NCI-H1048 (cell line): ENCODE measurements at places on chromosomes 11 and 22.

DNA sequence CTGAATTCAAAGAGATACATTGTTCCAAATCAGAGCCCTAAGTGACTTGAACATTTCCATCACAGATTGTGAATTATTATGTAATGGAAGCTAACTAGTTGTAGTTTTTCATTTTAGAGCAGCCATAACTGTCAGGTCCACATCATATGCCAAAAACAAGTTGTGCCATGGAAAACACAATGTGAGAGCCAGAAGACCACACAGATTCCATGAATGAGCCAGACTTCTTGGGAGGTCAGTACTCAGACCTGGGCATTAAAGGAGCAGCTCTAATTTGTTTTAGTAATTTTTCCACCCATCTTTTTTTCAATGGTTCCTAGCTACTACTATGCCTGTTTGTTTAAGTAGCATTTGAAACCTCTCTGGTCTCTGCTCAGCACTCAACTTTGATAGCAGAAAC lies 279.4 kb downstream of the FAT3 start:
- DNase-seq: no peak

DNA sequence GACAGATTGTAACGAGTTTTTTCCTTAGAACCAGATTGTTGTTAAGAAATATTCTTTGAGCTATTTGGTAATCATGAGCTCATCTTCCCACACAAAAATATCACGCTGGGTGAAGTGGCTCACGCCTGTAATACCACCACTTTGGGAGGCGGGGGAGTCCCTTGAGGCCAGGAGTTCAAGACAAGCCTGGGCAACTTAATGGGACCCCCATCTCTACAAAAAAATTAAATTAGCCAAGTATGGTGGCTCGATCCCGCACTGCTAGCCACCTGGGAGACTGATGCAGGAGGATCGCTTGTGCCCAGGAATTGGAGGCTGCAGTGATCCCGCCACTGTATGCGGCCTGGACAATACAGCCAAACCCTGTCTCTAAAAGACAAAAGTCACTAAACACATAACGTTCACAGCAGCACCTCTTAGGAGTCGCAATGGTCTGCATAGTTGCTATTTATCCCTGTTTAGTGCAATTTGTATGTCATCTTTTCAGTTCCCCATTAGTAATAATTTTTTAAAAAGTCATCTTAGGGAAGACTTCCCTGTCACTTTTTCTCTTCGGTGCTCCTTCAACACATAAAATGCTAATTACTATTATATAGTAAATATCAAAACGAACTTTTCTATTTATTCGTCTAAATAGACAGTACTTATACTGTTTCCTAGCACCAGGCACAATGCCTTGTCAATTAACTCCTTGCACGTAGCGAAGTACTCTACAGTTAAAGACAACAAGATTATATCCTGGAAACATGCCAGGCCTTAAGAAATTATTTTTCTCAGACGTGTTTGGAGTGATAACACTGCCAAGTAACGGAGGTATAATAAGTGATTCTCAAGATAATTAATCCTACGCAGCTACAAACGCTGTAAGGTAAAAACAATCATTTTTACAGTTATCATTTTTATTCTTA lies 1.1 kb downstream of the ST13 start:
- no peak for DNase-seq

DNA sequence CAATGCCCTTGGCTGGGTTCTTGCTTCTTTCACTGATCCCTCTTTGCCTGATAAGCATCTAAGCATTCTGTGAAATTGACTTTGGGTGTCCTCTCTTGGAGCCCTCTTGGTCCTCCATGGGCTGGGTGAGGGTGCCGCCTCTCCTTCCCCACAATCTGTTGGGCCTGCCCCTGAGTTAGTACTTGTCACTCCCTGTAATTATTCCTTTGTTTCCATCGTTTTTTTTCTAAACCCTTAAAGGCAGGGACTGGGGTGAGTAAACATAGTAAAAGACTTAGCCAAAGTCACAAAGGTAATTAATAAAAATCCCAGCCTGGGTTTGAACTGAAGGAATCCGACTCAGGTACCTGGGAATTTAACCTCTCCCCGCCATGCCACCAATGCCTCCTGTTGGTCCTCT lies 188.1 kb downstream of the MYO18B start:
- DNase-seq: no peak

DNA sequence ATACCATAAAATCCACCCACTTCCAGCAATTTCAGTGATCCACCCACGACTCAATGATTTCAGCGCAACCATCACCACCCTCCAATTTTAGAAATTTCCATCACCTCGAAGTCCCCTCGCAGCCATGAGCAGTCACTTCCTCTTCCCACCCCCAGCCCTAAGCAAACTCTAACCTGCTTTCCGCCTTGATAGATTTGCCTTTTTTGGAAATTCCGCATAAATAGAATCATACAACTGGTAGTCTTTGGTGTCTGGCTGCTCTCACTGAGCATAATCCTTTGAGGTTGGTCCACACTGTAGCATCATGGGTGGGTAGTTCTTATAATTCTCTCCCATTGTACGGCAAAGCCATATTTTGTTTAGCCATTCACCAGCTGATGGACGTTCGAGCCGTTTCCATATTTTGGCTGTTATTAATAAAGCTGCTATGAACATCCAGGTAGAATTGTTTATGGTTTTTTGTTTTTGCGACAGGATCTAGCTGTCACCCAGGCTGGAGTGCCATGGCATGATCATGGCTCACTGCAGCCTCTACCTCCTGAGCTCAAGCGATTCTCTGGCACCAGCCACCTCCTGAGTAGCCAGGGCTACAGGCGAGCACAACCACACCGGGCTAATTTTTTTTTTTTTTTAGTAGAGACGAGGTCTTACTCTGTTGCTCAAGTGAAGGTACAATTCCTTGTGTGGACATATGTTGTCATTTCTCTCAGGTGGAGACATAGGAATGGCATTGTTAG lies 16.0 kb downstream of the PIM3 start:
- no peak for DNase-seq

- no peak for DNase-seq
Observed at GRCh38 chr22:22666307-22667091, 22.1 kb downstream of the GGTLC2 start.

GRCh38 chr22:50524676-50525103 lies 708 bp downstream of the SCO2 start:
- no peak for DNase-seq

DNA sequence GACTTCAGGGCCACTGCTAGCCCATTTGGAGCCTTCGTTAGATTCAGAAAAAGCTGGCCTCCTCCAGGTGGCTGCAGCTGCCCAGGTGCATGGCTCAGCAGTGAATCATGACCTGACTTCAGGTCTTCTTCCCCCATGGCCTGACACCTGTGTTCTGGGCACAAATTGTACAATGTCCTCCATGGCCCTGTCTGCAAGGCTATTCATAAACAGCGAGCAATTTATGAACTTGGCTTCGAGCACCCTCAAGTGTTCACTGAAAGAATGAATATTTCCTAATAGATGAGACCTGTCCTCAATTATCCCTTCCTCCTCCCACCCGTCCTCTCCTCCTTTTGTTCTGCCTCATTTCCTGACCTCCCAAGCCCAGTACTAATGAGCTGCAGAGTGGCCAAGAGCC lies 12.2 kb upstream of the VPS37C start:
- no peak for DNase-seq

DNA sequence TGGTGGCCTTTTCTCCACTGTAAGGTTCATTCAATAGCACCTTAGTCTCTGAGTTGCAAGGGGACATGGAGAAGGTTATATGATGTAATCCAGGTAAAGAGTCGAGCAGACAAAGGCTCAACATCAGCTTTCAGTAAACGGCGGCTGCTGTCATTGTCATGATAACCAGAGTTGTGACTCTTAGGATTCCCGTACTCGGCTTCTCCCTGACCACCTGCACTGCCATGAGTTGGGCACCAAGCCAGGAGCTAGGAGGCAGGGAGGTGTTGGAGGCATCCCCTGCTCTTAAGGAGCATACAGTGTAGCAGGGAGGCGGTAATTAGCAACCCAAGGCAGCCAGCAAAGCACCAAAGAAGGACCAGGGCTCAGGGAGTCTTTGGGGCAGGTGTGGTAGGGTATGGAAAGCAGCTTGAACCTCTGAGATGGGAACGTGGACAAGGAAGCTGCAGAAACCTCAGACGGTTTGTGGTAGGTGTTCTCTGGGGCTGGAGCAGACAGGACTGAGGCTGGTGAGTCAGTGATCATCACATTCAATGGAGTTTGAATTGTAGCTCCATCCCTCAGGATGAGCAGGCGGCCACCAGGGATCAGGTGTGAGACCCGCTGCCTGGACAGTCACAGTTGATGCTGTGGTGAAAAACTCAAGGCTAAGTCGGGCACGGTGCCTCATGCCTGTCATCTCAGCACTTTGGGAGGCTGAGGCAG lies 31.7 kb downstream of the LIF start:
- DNase-seq: no peak

- DNase-seq: no peak
Observed at GRCh38 chr22:20741634-20742581, 32.0 kb upstream of the SERPIND1 start.

DNA sequence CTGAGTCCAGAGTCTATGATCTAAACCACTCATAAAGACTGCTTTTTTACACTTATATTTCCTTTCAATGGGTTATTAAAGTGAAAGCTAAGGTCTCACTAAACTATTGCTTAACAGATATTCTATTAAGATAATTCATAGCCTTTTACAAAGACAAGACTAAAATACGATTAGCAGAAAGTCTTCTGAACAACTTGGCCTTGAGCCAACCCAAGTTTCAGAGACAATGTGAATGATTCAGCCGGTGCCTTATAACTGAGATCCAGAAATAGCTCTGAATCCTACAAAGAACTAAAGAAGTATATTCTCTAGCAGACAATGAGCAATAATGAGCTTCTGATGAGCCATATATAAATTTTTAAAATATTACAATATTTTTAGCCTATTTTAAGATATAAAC lies 41.5 kb upstream of the CARD18 start:
- DNase-seq: no peak
